Renal cortex interstitium (tissue), 15 donors: ENCODE measurements at places on chromosomes 5 and 9. TPM values are rescaled to one million over a fixed set of nuclear protein-coding genes. Genes with fewer than 3 reads are reported as not detected.

DNA sequence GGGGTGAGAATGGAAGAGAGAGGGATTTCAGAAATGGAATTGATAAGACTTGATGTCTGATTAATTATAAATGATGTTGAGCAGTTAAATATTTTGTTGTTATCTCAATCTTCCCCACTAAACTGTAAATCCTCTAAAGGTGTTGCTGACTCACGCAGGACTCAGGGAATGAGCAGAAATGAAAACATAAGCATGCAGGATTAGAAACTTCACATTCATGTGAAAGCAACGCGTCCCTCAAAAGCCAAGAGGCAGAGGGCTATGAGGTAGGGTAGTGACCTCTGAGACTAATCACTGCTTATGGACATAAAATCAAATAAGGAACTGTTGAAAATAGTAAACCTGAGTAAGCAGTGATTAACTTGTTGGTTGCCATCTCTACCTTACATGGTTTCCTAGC is 21.1 kb downstream of the ADAMTSL1 start:
- DNase-seq = no peak

DNA sequence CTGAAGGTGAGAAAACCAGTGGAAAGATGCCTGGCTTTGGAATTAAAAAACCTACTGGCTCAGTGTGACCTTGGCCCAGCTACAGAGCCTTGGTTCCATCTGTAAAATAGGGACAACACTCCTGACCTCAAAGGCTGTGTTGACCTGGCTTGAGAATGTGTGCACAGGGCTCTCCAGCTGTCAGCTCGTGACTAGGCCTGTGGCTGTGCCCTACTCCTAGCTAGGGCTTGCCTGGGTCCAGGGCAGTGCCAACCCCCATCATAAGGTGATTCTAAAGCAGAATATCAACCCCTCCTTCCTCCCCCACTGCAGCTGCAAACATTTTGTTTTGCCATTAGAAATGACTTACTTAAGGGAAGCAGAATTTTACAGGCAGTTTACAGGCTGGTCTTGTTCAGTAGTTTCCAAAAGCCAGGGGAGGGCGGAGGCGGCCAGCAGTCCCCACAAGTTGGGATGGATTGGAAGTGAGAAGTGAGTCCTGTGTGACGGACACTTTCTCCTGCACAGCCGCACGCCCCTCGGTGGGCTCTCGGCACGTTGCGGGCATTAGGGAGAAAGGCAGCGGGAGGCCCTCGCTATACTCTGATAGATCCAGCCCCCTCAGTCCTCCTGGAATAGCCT is 7.3 kb downstream of the PITX1 start:
- no peak for DNase-seq

- DNase-seq = no peak
Observed at GRCh38 chr9:22316645-22317044, 130.0 kb upstream of the DMRTA1 start.

- DNase-seq = no peak
Observed at GRCh38 chr9:83312537-83312936, 225.7 kb downstream of the FRMD3 start.

DNA sequence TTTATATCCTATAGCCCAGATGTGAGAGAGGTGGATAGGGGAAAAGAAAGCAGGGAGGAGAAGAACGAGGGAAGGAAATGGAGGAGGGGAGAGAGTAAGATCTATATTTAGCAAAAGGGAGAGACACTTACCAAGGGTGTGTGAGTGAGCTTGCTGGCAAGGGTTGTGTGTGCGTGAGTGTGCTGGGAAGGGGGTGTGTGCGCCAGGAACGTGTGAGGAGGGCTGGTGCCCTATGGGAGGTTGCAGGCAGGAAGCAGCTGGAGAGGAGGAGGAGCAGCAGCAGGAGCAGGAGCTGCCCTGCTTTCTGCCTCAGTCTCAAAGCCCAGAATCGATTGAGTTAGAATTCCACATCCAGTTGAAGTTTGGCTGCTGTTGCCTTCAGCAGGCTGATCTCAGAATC is 148.3 kb upstream of the RUSC2 start:
- no peak for DNase-seq

SERF1A gene
- polyA plus RNA-seq = 17.9 TPM

FASTKD3 gene
- polyA plus RNA-seq = 19.7 TPM

B4GALT1 gene
- polyA plus RNA-seq = 102 TPM

SLC25A2 gene
- polyA plus RNA-seq = 0.14 TPM

ZNF366 gene
- polyA plus RNA-seq = 4.2 TPM

CD180 gene
- 0.50 TPM for polyA plus RNA-seq
